Keratinocyte (primary cell): ENCODE measurements at places on chromosomes 4 and X.

- no peak for DNase-seq
Measured at GRCh38 chrX:101290957-101291603, at the start of gene TAF7L. Gene TAF7L (minus strand): TSS chrX:101291334. CDS start chrX:101287543, 3,791 bp downstream.

DNA sequence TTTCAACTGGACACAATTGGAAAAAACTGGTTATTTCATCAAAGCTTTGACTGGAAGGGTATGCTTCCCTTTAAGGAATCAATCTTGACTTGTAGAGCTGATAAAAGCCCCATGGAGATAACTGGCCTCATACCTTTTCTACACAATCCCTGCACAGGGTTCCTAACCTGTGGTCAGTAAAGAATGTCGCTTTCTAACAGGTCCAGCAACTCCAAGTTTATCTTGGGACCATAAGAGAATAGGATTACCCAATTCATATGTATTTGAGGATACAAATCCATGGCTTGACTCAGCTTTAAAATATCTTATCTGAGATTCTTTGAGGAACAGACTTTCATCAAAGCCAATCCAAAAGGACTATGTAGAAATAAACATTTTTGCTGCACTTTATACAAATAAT is 1399.8 kb upstream of the PABPC4L start:
- no peak for DNase-seq

- DNase-seq: no peak
Measured at GRCh38 chrX:10240918-10241317, 84.1 kb downstream of the CLCN4 start.

DNA sequence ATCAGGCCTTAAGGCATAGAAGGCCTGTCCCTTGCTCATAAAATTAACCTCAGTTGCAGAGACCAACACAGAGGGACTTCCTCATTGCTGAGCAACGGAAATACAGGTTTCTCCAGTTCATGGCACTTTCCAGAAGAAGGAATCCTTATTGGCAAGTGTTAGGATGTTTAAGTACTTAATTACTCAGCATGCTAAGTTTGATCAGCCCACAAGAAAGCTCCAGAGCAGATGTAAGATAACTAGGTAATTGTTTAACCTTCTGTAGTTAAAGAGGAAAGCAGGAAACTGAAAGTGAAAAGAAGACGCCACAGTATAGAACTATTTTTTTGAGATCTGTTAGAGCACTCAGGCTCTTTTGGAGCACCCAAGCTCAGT is 33.5 kb downstream of the SMS start:
- DNase-seq: no peak
